Stimulated activated CD4-positive, alpha-beta T cell treated with anti-CD3 and anti-CD28 coated beads, Interleukin-2, amount 100 ng/mL, for 48 hours (primary cell): ENCODE measurements at places on chromosomes 1 and 21.

- no peak for DNase-seq
Measured at GRCh38 chr1:171257607-171258076, 9.3 kb downstream of the FMO1 start.

GRCh38 chr1:93483200-93483599 lies 35.3 kb downstream of the FNBP1L start:
- no peak for DNase-seq

- DNase-seq = peak; percentile 76
Measured at GRCh38 chr1:1013105-1013921, at the start of gene ISG15. Gene ISG15 (plus strand): TSS chr1:1013497. CDS start chr1:1013574, 77 bp downstream.

DNA sequence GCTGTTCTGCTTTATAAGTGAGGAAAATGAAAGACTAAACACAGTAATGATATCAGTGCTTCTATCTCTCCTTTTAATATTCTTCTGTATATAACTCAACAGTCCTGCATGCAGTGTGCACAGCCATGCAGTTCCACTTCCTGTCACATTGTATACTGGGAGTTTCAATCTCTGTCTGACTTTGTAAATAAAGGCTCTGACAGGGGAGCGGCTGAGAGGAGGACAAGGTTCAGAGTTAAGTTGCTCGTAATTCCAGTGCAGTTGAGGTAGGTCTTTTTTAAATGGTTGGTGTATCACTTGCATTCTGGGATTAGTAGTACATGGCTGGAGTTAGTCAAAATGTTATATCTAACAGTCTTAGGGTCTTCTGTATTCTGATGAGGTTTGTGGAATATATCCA lies 264.5 kb downstream of the OLFM3 start:
- no peak for DNase-seq

GRCh38 chr21:43707462-43707861 lies 11.5 kb upstream of the PDXK start:
- DNase-seq = no peak

- DNase-seq = no peak
Measured at GRCh38 chr1:54283635-54284385, 83.8 kb downstream of the MRPL37 start.

- DNase-seq = no peak
Measured at GRCh38 chr1:202659974-202660373, 50.3 kb downstream of the SYT2 start.

DNA sequence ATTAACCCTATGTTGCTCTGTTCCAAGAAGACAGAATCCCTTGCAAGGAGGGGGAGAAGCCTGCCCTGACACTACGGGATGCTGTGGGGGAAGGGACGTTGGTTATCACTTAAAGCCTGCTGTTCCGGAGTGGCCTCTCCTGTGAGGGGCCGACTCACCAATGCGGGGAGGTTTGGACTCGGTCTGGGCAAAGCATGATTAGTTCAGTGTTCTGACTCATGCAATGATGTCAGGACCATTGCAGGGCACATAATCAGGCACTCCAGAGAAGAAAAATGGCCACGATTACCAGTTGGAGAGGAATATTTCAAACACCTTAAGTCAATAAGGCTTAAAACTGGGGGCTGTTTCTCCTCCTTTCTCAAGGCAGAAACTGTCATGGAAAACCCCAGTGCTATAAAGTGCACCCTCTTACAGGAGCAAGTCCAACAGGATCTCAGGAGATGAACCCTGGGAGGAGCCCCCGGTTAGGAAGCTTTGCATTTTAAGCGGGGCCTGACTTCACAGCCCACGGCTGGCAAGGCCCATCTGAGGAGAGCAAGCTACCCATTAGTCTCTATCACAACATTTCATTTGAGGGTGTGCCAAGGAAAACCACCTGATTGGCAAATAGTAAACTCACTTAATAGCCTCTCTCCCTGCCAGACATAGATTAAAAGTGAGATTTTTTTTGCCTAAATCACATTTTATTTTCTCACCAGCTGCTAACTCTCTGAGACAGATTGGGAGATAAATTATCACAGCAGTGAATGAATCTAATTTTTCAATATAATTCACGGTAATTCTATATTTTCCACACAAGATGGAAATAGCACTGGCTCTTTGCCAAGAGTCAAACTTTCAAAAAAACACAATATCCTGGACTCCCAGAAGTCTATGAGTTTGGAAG lies 202.5 kb downstream of the C1orf94 start:
- DNase-seq = no peak
